ENCODE measurements at places on chromosomes 12 and 14. TPM values are rescaled to one million over a fixed set of nuclear protein-coding genes. Genes with fewer than 3 reads are reported as not detected.

Gene PCBP2
- 375 TPM for total RNA-seq

Gene OR6C70
- not detected for total RNA-seq

Gene PWP1
- 48.6 TPM for total RNA-seq

Gene NUAK1
- total RNA-seq: 12.0 TPM

Gene ITPR2
- 38.2 TPM for total RNA-seq

Gene CIROP
- total RNA-seq: not detected

Gene LRRK2
- total RNA-seq: 35.2 TPM

Gene C12orf50
- total RNA-seq: not detected

Gene DHRS2
- total RNA-seq: not detected

Gene TEAD4
- 25.3 TPM for total RNA-seq

Gene CLEC1A
- total RNA-seq: 3.3 TPM

Gene NTF3
- total RNA-seq: 0.87 TPM

Gene CYP27B1
- total RNA-seq: 0.27 TPM

Gene LBHD2
- not detected for total RNA-seq

Gene SRRM4
- total RNA-seq: 0.04 TPM

Gene SETD1B
- total RNA-seq: 25.1 TPM

Gene TROAP
- total RNA-seq: not detected

Gene PYGL
- 39.7 TPM for total RNA-seq

Gene FAM222A
- 0.62 TPM for total RNA-seq

Gene OR10G3
- not detected for total RNA-seq

Gene PTCSC3
- not detected for total RNA-seq

Gene SH2B3
- 33.1 TPM for total RNA-seq

Gene LRIG3
- total RNA-seq: 170 TPM

Gene ABHD4
- 31.4 TPM for total RNA-seq

Gene SLC4A8
- total RNA-seq: 5.3 TPM

Gene IAPP
- not detected for total RNA-seq

Gene TAS2R42
- total RNA-seq: not detected

Gene EPYC
- total RNA-seq: not detected

Gene CSAD
- total RNA-seq: 13.4 TPM

Gene PTHLH
- total RNA-seq: 0.47 TPM

Gene LRRC23
- 15.9 TPM for total RNA-seq

Gene FAM177A1
- total RNA-seq: 70.0 TPM

Gene DPPA3
- not detected for total RNA-seq

Gene INHBE
- not detected for total RNA-seq

Gene CLEC1B
- not detected for total RNA-seq

Gene DCTN2
- 204 TPM for total RNA-seq

Gene RAD9B
- total RNA-seq: 5.1 TPM

Gene SERPINA9
- total RNA-seq: not detected

Gene MLEC
- 69.9 TPM for total RNA-seq

Gene BICD1
- 22.5 TPM for total RNA-seq

Gene LTB4R
- 4.2 TPM for total RNA-seq

Gene NPFF
- not detected for total RNA-seq

Gene IL26
- not detected for total RNA-seq

Gene AHNAK2
- 105 TPM for total RNA-seq

Gene ABCB9
- total RNA-seq: 4.0 TPM

Measured in gastroesophageal sphincter (tissue), 4 donors.